Stomach (tissue), 19 donors: ENCODE measurements at places on chromosomes 1 and 21. TPM values are rescaled to one million over a fixed set of nuclear protein-coding genes. Genes with fewer than 3 reads are reported as not detected.

DNA sequence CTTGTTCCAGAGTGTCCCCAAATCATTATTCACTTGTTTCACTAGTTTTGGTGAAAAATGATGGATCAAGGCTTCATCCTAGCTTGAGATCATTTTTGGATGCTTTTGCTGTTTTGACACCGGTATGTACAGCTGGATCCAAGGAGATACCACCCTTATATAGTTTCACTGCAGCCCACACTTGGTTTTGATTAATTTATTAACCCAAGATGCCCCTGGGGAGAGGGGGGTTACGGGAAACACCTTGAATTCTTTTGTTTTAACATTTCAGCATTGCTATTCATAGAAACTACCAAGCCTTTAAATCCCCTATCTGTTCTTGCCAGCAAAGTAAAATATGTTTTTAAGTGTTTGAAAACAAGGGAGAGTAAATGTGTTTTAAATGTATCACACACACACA lies 457.7 kb upstream of the RUNX1 start:
- no peak for DNase-seq

MANEAL gene
- 1.8 TPM for total RNA-seq

NUCKS1 gene
- 35.6 TPM for total RNA-seq

- no peak for DNase-seq
Measured at GRCh38 chr1:200294241-200294640, 115.6 kb downstream of the ZNF281 start.

- DNase-seq, result no peak
Measured at GRCh38 chr1:160570840-160571239, 8.5 kb downstream of the CD84 start.

ARHGAP30 gene
- 15.6 TPM for total RNA-seq

DNA sequence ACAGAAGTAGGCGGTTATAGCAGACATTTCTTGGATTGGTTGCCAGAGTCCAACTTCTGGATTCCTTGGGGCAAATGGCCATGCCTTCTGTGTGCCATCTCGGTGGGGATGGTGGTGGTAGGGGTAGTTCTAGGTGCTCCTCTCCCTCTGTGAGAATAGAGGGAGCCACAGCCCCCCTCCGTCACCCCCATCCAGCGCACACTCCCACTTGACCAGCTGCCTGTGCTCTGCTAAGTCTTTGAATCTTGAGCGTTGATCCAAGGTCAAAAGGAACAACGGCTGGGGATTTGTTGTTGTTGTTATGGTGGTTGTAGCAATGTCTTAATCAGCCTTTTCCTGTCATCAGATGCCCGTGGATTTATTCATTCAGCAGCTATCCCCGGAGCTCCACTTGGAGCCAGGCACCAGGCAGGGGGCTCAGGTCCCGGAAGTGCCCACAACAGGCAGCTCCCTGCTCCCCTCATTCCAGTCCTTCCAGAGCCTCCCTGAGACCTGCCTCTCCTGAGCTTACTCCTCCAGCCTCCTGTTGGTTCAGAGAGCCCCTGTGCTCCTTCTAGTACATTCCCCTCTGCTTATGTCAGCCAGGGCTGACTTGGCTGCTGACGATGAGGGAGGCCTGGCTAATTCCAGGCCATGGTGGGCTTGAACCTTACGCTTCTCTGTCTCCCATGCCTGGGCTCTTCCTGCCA lies 146.6 kb upstream of the WNT4 start:
- DNase-seq, result peak; percentile 2

OVAAL gene
- total RNA-seq, result not detected

DNA sequence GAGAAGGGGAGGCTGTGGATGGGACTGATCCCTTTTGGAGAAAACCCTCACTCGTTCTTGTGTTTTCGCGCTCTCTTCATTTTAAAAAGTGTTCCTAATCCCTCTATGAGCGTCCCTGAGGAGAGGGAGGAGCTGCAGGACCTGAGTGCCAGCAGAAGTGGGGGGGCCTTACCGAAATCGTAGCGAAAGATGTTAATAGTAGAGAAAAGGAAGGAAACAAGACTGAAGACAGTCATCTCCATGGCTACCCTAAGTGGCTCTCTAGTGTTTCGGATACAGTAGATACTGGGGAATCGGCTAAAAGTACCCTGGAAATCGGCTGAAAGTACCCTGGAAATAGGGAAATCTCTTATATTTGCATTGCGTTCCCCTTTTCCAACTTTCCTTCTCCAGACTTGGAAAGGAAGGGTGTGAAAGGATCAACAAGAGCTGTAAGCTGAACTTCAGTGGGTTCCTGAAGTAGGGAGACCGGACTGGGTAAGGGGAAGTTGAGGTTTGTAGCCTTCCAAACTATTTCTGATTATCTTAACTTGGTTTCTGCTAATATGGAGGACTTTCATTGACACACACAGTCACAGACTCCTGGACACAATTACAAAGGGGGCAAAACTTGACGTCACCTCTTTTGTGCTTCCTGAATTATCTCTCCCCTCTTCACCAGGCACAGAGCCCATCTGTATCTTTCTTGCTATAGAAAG lies 486 bp upstream of the DSTYK start:
- DNase-seq, result no peak

DAB1 gene
- 1.3 TPM for total RNA-seq

JTB gene
- 859 TPM for total RNA-seq

- no peak for DNase-seq
Measured at GRCh38 chr1:37055631-37056030, 21.3 kb upstream of the GRIK3 start.

DNA sequence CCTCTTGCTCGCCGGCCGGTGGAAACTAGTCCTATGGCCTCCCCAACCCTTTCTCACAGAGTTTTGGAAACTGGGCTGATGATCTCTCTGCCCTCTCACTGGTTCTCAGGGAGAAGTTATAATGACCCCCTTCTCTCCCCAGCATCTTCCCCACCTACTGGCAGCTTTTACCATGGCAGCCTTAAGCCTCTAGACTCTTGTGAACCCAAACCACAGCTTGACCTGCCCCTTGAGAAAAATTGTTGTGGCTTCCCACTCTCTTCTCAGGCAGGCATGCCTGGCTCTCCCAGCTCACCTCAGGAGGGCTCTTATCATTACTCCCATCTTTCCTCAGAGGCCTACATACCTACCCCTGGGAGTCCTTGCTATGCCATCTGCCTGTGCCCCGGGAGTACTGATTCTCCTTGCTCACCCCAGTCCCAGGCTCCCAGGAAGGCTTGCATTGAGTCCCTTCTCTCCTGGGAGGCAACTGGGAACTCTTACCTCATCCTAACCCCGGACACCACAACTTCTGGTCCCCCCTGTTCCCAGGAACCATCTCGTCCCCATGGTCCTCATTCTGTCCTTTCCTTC lies 1.6 kb downstream of the NSUN4 start:
- DNase-seq, result no peak

C1QTNF12 gene
- not detected for total RNA-seq

GRCh38 chr1:90192408-90192807 lies 197.5 kb downstream of the ZNF326 start:
- no peak for DNase-seq

DNA sequence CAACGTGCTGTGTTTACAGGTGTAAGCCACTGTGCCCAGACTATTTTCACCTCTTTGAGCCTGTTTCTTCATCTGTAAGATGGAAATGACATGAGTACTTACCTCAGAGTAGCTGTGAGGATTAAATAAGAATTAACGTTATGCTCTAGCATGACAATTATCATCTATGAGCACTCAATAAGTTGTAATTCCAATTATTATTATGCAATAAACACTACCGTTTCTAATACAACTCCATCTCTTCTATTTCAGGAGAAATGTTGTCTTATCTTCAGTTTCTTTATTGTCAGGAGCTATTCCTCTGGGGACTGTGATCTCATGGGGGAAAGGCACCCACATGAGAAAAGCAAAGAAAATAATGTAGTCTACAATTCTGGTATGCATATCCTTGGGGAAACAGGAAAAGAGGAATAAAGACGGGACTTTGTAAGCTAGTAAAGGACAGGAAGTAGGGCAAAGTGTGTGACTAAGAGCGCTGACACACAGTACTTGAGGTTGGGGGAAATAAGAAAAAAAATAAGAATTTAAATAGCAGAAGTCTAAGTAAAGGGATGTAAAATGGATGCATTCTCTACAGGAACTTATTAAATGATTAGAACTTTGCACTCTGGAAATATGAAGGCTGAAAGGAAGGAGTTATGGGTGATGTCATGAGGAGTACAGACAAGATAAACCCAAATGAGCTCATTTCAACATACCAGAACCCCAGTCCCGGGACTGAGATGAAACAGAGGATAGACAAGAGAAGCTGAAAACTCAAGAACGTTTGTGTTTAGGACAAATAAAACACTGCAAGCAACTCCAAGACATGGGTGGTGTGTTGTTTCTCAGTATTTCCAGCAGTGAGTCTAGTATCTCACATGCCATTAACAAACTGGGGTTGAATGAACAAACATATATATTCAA lies 9.8 kb downstream of the PHC2 start:
- no peak for DNase-seq

CREG1 gene
- 81.7 TPM for total RNA-seq

C1QA gene
- total RNA-seq, result 60.4 TPM

DNA sequence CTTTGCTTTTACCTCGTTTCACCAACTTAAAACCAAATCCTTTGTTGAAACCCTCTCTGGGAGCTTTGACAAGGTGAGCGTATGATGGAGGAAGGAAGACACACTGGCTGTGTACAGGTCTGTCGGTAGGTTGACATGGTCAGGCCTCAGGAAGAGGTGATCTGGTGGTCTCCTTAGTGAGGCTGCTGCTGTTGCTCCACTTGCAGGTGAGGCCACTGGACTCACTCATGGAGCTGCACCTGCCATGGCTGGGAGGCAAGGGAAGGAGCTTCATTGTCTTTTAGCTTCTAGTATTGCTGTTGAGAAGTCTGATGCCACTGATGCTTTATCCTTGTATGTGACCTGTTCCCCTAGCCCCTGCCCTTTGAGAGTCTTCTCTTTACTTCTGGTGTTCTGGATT lies 35.7 kb downstream of the TENT5C start:
- DNase-seq, result no peak

ADAMTS1 gene
- total RNA-seq, result 268 TPM

WNT4 gene
- total RNA-seq, result 5.4 TPM

DNA sequence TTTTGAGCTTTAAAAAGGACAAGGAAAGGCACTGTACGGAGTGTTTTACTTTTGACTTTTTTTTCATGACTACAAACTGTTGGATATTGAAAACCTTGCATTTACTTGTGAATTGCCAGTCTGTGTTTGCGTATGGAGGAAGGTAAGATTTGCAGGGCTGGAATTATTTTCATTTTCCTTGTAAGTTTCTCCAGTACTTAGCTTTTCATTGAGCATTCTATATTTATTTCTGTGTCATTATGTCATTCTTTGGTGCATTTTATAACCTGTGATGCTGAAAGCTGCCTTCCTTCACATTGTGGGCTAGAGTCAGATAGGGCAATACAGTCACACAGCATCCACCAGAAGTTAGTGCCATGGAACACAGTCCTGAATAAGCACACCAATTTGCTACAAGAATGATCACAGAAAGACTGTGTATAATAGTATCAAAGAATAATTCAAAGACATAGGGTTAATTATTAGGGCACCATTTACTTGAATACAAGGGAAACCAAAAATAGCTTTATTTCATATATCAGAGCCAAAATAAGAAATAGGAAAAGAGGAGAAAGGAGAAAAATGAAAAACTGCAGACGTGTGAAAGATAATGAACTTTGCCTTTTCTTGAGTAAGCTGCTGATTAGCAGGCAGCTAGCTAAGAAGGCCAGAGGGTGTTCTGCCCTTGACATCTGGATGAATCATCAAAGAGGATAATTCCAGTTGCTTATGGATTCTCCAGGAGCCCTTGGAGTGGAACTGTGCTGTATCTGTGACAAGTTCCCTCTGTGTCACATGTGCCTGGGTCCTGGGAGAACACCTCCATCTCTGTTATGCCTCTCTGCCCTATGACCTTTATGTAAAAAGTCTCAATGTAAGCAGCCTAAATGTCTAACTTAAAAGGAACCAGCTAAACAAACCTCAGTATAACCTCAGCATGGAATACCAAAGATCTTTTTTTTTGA lies 8.0 kb upstream of the FAM20B start:
- peak; percentile 63 for DNase-seq
